ENCODE measurements at places on chromosomes 4 and X.

GRCh38 chr4:150593996-150594395 lies 12.0 kb downstream of the MAB21L2 start:
- DNase-seq = no peak

- DNase-seq = no peak
These were observed 12.0 kb downstream of the ATP5ME start for GRCh38 chr4:661881-662761.

- DNase-seq = no peak
These were observed 994.5 kb downstream of the C4orf33 start for GRCh38 chr4:130090427-130090826.

DNA sequence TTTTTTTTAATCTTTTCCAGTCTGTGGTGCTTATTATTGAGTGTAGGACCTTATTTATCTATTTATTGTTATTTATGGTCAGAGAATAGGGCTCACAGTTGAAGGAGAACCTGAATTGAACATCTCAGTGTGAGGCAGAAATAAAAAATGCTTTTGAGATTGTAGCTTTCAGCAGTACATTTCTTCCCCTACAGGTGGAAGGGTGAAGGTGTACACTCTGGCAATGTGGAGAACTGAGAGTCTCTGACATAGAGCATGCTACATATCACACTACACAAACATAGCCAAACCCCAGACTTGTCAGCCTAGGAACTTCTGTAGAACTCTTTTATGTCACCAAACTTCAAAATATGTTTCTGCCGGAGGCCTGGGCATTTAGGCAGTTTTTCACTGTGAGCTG lies 140.2 kb downstream of the STIM2 start:
- no peak for DNase-seq

DNA sequence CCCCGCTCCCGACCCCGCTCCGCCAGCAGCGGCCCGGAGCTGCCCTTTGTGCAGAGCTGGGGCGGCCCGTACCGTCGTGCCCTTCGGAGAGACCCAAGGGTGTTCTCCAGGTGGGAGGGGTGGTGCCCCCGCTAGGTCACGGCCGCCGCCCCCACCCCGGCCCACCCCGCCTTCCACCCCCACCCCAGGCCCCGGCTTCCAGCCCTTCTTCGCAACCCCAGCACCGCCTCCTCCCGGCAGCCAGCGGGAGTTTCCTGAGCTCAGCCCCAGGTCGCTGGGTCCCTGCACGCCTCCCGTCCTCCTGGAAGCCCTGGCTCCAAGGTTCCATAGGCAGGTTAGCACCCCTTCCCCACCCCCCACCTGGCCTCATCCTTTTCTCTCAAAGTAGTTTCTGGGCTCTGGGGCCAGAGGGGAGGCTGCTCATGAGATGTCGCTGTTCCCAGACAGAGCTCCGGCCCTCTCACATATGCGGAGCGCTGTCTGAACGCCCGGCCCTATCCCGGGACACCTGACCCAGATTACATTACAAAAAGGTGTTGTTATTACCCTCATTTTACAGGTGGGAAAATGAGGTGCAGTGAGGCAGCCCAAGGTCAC lies 25.2 kb upstream of the FGFR3 start:
- no peak for DNase-seq

DNA sequence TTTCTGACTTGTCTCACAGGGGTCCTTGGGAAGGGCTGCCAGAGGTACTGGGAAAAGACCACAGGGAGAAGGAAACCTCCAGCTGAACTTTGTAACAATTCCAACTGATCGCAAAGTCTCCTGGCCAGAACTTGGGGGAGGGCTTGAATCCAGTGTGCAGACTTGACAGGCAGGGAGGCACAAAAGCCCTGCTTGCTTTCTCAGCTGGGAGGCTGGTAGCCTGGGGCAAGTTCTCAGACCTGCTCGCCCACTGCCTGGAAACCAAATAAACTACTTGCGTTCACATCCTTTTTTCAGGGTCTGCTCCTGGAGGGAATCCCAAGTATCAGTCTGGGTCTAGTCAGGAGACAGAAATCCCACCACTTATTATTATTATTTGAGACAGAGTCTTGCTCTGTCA lies 48.0 kb upstream of the CASK start:
- no peak for DNase-seq

DNA sequence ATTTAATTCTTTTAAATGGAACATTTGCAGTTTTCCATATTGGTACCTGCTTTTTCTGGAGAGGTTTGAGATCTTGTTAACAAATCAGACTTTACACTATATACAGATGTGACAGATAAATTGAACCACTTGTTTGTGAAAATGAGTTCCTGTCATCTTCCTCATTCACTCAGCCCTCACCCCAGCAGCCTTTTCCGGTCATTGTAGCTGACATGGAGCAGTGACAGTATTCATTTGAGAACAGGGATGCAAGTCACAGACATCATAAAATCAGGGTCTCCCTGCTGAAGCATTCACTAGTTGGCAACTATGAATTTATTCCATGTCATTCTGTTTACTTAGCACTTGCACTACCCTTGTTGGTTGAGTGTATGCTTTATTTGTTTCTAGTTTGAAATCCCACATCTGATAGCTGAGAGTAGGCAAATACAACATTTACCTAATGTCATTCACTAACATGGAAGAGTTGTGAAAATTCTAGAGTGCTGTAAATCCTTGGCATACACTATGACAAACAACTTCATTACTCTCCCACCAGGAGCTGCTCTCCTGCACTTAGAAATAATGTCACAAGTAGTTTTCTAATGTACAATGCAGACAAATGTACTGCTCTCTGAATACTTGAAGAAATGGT lies 78.9 kb downstream of the UGT8 start:
- no peak for DNase-seq

DNA sequence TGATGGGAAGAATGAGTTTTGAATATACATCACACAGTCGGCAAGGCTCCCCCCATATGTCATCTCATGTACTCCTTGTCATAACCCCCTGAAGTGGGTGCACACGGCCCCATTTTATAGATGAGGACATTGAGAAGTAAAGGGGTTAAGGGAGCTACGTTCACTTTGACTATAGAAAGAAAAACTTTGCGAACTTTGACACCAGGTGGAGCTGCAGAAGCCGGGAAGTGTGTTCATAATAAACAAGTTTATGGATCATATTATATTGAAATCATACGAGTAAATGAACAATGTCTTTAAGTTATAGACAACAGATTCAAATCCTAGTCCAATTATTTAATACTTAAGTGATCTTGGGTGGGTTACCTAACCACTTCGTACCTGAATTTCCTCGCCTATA lies 203.8 kb upstream of the PITX2 start:
- DNase-seq = no peak

- DNase-seq = no peak
These were observed 94.0 kb upstream of the RBPJ start for GRCh38 chr4:26226629-26227376.

- DNase-seq = no peak
These were observed 1029.5 kb downstream of the C4orf33 start for GRCh38 chr4:130125467-130125866.

DNA sequence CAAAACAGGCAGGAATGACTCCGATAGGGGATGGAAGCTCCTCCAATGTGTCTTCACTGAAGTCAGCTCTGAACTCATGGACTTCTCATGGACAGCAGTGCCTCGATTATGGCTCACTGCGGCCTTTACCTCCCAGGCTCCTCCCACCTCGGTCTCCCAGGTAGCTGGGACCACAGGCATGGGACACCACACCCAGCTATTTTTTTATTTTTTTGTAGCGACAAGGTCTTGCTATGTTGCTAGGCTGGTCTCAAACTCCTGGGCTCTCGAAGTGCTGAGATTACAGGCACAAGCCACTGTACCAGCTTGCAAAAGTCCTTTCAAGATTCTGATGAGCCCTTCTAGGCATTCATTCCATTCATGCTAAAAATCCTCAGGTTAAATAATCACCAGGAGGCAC lies 181.5 kb downstream of the NSUN7 start:
- no peak for DNase-seq

GRCh38 chr4:100188829-100189228 lies 1.4 kb downstream of the DDIT4L start:
- no peak for DNase-seq

- no peak for DNase-seq
These were observed 5.8 kb upstream of the CDK16 start for GRCh38 chrX:47212381-47213293.

DNA sequence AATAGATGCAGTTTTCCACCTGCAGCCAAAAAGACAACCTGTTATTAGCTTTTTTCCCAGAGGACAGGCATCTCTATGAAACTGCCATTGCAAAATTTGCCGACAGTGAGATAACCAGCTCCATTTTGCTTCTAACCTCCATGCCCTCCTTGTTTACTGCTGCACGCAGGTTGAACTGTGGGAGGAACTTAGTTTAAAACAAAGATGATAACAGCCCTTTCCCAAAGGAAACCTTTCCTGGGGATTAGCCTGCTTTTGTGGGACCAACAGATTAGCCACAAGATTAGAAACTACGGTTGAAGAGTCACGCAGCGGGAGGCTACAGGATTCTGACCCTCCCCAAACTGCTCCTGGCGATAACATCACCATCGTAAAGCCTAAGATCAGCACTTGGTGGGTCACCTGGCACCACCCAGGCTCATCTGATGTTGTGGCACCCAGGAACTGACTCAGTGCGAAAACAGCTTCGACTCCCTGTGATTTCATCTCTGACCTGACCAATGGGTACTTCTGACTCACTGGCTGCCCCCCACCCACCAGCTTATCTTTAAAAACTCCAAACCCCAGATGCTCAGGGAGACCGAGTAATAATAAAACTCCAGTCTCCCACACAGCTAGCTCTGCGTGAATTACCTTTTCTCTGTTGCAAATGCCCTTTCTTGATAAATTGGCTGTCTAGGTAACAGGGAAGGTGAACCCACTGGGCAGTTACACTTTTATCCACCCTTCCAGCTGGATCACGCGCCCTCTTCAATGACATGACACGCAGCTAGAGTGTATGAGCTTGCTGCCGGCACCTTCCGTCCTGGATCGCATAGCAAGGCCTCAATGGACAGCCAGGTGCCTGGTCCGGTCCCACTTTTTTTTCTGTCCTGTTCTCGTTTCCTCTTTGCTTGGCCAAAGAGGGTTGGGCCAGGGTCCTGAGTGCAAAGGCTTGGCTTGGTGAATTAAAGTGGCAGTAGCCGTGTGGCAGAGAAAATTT lies 27.2 kb downstream of the NOP14 start:
- no peak for DNase-seq

DNA sequence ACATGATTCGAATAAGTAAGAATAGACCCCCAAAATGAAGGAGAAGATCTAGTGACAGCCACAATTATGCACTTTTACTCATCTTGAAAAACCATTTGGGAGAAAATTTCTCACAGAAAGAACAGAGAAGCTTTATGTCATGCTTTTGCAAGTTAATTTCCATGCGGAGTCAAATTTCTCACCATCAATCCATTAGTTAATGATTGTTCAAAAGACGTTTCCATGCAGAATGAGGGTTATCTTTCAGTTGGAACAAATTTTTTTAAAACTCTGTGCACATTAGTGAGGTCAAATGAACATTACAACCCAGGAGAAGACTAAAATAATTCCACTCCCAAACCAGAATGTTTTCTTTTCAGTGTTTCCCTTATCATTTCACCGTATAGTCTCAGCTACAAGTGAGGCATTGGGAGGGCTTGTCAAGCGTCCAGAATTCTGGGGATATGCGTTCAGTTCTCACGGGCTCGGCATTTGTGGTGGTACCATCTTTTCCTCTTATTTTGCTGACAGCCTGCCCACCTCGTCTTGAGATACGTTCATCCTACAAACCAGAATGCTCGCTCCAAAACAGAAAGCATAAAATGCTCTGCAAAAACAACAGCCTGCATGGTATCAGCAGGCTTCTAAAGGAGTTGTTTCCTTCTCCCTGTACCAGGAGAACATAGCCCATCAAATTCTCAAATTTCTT lies 130.8 kb upstream of the TBL1X start:
- DNase-seq = no peak

GRCh38 chr4:24751926-24752539 lies 43.3 kb upstream of the SOD3 start:
- no peak for DNase-seq

- DNase-seq = no peak
These were observed 11.5 kb upstream of the NKX1-1 start for GRCh38 chr4:1417522-1418390.

DNA sequence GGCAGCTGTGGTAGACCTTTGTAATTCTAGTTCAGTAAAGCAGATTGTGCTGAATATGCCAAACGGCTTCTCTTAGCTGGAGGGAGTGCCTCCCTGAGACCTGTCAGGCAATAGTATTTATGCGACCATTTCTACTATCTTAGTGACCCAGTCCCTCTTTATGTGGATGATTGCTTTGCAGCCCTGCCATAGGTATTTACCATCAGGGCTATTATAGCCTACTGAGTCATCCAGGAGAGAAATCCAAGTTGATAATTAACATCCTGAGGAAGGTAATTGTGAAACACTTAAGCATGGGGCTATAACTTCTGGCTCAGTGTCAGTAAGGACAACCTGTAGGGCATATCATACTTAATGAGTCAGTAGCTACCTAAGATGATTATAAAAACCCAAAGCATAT lies 103.9 kb upstream of the MAOA start:
- DNase-seq = no peak

- no peak for DNase-seq
These were observed 101.2 kb downstream of the MMRN1 start for GRCh38 chr4:89995814-89996213.

GRCh38 chr4:165207016-165207430 lies 338 bp upstream of the KLHL2 start:
- peak; percentile 19 for DNase-seq

DNA sequence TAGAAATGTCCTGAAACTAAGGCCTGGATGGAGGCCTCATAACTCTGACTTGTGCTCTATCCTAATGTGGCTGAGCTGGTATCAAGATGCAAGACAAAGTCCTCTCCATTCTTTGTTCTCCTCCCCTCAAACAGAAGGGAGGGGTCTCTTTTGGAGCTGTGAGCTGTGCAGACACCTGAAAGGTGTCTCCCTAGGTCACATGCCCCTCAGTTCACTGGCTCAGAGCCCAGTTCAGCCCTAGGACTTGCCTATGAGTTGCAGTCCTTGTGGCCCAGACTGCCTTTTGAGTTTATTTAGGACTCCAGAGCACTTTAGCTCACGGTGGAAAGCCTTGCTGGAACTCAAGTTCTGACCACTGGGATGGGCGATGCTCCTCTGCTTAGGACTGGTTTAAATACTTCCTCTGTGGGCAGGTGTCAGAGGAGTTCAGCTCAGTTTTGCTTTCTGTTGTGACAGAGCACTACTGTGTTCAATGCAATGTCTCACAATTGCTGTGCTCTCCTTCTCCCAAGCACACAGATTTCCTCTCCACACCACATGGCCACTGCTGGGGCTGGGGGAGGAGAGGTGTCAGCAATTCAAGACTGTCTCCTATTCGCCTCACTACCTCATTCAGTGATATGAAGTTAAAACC lies 84.8 kb upstream of the ZNF827 start:
- no peak for DNase-seq

GRCh38 chrX:1386338-1387127 lies 5.4 kb downstream of the SLC25A6 start:
- no peak for DNase-seq

DNA sequence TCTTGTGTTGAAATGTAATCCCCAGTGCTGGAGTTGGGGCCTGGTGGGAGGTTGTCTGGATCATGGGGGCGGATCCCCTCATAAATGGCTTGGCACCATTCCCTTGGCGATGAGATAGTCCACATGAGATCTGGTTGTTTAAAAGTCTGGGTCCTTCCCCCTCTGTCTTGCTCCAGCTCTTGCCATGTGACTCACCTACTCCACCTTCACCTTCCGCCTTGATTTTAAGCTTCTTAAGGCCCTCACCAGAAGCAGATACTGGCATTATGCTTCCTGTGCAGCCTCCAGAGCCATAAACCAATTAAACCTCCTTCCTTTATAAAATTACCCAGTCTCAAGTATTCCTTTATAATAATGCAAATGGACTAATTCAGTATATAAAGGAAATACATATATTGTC lies 111.5 kb downstream of the NR3C2 start:
- no peak for DNase-seq
